DMS153 (cell line): ENCODE measurements at places on chromosomes 2 and 18.

GRCh38 chr2:225272173-225272572, 127.3 kb upstream of the NYAP2 start:
- DNase-seq = peak; percentile 72

- no peak for DNase-seq
Measured at GRCh38 chr2:240701736-240702639, 10.3 kb downstream of the AQP12A start.

DNA sequence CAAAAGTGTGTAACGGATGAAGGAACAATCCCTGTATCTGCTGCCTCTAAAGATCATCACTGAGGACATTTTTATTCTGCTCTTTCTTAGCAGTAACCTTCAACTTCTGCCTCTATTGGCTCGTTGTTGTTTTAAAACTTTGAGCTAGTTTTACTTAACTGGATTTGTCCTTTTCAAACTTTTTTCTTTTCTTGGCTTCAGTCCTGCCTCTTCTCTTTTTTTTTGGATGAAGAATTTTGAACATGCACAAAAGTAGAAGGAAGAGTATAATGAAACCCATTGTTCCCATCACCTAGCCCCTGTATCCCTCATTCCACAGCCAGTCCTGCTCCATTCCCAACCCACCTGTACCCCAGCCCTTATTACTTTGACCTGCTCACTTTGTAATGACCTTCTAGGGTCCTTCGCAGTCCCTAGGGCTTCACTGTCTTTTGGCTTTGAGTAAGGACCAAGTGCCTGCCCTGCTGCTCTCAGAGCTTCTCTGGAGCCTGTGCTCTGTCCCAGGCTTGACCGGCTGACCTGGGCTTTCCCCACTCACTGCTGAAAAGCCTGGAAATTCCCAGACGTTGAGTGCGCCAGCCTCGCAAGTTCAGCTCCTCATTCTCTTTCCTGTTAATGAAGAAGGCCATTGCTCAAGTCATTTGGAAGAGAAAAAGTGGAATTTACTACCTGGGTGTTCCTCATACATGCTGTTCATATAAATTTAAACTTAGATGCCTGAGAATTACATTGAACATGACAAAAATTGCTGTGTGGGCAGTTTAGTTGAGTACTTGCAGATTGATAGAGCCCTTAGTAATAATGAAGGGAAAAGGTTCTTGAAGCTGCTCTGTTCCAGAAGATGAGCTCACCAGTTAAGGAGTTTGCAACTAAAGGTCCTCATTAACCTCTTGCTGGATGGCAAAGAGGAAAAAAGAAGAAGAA, 149.3 kb upstream of the ALPP start:
- DNase-seq = no peak

DNA sequence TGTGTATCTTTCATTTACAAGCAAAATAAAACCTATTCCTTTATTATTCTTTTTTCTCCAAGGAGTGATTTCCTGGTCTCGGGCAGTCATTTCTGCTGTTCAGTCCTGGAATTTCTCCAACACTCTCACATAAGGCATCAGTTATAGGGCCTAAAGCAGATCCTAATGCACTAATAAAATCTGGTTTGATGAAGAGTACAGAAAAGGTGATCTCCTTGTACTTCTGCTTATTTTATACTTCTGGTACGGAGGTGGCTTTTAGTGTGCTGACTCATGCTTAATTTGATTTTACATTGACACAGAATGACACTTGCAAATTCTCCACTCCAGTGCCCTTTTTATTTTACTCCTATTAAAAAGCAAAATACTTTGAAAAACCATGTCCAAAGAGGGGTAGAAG, 157.4 kb downstream of the DOK6 start:
- no peak for DNase-seq

GRCh38 chr18:27372386-27372785, 187.3 kb upstream of the CHST9 start:
- no peak for DNase-seq

DNA sequence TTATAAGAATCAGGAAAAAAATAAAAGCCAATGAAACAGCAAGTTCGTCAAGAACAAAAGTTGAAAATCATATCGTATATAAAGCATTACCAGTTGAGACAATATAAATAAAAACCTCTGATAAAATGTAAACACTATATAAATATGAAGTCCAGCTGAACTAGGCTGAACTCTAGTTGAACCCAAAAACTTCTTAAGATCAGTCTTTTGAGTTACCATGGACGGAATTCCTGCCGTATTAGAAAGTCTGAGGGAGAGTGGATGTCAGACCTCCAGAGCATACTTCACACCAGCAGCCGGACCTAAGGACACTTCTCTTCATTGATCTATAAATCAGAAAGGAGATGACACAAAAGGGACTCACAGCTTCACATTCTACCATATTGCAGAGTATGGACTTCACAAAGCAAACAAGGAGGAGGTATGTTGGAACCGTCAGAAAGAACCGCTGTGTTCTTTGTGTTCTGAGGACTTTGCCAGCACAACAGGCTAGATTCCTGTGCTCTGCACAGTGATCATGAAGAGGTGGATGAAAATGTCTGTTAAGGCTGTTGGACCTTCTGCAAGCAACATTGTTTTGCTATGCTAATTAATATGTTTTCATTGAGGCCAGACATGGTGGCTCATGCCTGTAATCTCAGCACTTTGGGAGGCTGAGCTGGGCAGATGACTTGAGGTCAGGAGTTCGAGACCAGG, 67.2 kb upstream of the SP5 start:
- DNase-seq = no peak

- no peak for DNase-seq
Measured at GRCh38 chr18:45727068-45727467, 3.1 kb downstream of the SLC14A1 start.

DNA sequence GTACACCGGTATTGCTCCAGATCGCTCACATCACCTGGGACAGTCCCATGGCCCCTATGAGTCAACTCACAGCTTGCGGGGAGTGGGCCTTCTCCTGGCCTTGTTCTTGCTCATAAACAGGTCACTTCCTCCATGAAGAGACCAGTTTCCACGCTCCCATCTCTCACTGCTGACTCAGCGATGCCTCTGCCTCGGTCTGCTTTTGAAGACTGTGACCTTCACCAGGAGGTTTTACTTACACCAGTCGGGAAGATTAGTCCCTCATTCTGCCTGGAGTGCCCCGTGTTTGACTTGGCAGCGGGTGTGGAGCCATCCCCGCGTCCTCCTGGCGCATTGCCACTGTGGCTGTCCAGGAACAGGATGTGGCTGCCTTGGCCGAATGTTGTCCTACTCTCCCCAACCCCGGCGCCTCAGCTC, 159.8 kb downstream of the RHBDD1 start:
- DNase-seq = no peak

DNA sequence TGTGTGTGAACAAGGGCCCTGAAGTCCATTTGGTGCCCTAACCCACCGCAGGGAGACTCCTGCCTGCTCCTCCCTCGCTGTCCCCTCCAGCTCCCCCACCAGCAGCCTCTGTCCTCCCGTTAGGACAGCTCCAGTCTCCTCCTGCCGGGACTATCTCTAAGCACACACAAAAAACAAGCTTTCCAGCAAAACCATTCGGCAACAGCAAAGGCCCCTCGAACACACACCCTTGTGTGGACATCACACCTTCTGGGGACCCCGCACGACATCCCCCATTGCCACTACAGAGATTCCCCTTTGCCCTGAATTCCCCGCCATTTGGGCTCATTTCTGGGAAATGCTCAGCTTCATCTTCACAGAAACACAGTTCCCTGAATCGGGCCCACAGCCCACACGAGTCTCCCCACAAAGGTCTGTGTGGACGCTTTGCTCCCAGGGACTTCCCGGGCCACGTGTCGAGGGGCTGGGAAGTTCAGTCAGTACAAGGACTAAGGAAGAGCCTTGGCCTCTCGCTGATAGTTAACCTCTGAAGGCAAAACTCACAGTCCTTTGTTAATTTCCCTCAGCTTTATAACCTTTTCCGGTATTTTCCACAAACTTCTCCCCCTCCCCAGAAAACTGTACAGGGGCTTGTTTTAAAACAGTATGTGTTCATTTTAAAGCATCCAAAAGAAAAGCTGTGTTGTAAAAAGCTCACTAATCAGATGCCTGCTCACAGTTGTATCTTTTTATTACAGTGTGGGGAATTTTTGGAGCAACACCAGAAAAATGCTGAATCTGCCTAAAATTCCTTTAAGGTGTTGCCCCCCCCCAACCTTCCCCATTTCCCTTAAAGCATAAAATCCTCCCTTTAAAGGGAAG, 25.9 kb downstream of the SMAD7 start:
- DNase-seq = no peak

- DNase-seq = no peak
Measured at GRCh38 chr2:177253704-177254103, 10.8 kb downstream of the NFE2L2 start.

GRCh38 chr2:108423067-108423466, 25.9 kb upstream of the GCC2 start:
- DNase-seq = no peak

DNA sequence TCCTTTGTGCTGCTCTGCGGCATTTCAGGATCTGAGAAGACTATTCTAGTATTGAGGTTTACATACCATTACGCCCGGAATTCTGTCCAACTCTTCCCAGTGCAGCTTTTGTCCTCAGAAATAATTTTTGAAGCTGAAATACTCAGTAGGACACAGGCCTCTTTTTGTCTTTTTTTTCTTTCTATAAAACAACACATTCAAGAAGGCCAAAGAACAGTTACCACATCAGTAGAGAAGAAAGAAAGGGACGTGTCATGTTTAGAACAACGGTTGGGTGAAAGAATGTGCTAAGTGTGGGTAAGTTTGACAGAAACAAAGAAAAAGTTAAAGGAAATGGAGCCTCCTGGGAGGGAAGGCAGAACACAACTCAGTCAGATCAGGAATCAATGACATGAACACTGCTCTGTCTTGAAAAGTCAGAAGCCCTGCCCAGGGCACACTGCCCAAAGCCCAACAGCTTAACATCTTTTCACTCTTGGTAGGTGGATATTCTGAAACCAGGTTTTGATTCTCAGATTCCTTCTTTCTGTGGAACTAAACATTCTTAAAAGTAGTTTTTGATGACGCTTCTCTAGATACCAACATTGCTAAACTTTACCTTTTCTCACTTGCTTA, 198.6 kb upstream of the CWC22 start:
- DNase-seq = no peak

DNA sequence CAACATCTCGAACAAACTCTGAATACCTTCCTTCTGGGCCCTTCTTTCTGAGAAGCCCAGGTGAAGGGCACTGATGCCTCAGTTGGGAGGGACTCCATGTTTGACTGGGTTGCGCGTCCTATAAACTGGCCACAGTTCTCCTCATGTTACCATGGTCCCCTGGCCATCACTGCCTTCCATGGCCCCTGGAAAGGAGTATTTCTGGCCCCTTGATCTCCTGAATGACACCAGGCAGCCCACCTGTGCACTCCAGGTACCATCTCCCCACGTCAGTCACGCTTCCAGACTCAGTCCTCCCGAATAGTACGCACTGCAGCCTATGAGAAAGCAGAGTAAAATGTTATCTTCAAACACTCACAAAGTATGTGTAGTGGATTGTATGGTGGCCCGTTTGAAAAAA, 73.9 kb downstream of the ACKR3 start:
- no peak for DNase-seq

- DNase-seq = no peak
Measured at GRCh38 chr2:228084717-228085116, 96.8 kb downstream of the SPHKAP start.

DNA sequence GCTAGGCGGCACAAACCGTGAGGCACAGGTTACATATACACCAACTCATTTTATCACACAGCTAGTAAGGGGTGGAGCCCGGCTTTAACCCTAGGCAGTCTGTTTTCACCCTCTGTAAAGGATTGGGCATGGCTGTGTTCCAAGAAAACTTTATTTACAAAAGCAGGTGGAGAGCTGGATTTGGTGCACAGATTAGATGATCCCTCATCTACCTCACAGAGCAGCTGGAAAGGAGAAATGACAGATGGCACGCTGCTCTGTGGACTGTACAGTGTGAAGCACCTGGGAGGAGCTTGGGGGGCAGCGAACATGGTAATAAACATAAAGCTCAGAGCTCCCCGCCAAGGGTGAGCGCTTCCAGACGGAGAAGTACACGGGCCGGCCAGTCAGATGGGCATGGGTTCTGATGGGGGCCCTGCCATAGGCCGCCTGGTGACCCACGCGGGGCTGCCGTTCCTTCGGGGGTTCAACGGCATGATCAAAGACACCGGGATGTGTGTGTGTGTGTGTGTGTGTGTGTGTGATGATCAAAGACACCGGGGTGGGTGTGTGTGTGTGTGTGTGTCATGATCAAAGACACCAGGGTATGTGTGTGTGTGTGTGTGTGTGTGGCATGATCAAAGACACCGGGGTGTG, 862 bp upstream of the TMEM177 start:
- DNase-seq = peak; percentile 77

DNA sequence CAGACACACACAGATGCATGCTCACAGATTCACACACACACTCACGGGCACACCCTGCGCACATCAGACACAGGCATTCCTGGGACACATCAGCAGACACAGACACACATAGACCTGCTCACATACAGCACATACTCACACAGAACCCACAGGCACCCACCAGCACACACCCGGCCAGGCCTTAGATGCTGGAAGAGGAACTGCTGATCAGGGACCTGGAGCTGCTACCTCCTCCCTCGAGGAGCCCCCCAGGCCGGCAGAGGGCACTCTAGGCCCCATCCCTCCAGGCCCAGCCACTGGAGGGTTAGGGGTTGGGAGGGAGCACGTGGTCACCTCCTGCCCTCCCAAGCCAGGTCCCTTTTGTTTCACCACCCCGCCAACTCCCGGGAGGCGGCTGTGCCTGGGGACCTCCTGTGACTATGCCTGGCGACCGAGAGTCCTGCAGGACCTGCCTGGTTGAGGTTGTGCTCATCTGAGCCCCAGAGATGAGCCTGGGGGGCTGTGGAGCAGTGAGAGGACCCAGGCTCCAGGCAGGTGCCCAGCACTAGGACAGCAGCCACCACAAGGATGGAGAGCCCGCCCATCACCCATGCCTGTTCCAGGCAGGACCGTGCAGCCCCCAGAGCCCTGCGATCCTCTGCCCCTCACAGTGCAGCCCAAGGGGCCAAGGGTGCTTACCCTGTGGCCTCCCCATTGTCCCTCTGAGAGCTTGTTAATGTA, 21.0 kb upstream of the PTMA start:
- peak; percentile 72 for DNase-seq

DNA sequence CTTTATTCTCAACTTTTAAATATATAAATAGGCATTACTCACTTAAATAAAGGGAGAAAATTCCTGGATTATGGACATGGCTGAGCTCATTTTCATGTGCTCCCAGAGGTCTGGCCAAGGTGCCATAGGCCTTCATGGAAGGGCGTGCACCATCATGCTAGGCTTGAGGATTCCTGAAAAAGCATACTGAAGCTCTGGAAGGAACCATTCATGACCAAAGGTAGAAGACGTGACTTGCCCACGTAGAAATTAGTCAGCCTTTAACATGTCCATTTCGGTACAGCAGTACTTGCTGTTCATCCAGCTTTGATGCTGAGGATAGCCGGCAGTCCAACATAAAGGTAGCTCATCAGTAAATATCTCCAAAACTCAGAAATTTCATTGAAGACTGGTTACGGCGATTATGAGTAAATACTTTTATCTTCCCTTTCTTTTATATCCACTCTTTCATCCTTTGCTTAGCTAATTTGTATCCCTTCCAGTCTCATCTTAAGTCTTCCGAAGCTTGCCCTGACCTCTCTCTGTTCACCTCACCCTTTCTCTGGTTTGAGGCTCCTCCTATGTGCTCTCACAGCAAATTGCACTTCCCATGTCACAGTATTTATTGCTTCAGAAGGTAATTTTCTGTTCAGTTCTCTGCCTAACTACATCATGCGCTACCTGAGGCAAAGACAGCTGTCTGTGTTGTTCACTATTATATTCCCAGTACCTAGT, 32.3 kb upstream of the ASNSD1 start:
- DNase-seq = no peak

GRCh38 chr2:213723707-213724106, 439.4 kb downstream of the SPAG16 start:
- DNase-seq = no peak

GRCh38 chr2:227783404-227784138, 30.1 kb upstream of the CCL20 start:
- no peak for DNase-seq
